ENCODE measurements at places on chromosomes 13 and 19.

DNA sequence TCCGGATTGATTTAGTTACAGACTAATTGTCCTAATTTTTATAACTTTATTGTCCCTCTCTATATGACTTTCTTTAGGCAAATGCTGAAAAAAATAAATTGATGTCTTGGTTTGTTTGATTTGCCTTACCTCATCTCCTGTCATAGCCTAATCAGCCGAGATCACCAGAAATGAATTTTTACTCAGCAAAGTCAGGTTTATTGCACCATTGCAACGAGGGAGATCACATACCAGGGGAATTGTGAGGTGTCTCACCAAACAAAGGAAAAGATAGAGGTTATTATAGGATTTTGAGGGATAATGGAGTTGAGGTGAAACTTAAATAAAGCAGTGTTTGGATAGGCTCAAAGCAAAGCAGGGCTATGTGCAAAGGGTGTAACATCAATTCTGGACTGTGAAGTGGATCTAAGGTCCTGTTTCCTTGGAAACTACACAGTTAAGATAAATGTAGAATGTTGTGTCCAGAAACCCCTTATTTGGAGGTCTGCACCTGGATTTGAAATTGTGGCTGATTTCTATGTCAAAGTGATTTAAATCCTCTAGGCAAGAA, 372.6 kb downstream of the OXGR1 start:
- no peak for DNase-seq

GRCh38 chr13:113646376-113646775, 11.6 kb downstream of the ATP4B start:
- no peak for DNase-seq

DNA sequence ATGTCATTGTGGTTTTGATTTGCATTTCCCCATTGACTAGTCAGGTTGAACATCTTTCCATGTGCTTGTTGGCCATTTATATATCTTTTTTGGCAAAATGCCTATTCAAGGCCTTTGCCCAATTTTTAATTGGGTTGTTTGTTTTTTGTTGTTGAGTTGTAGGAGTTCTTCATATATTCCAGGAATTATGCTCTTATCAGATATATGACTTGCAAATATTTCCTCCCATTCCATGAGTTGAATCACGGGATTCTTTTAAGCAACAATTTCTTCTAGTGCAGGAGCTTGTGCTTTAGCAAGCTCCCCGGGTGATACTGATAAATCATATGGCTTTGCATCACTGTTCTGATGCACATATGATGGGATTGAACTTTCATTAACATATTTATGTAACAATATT, 47.0 kb upstream of the FLT1 start:
- DNase-seq, result no peak

- peak; percentile 17 for DNase-seq
Measured at GRCh38 chr19:8585894-8586750, 8.9 kb upstream of the MYO1F start.

GRCh38 chr19:54123682-54124081, 8.1 kb downstream of the PRPF31 start:
- DNase-seq, result no peak

- no peak for DNase-seq
Measured at GRCh38 chr19:6069268-6069791, 41.0 kb downstream of the RFX2 start.

GRCh38 chr19:45667620-45668341, at the start of gene GIPR:
TSS of gene GIPR (plus strand) at chr19:45668221. CDS start at chr19:45669521, 1,300 bp downstream.
- no peak for DNase-seq

- peak; percentile 40 for DNase-seq
Measured at GRCh38 chr19:47324502-47324901, 7.5 kb upstream of the C5AR2 start.

DNA sequence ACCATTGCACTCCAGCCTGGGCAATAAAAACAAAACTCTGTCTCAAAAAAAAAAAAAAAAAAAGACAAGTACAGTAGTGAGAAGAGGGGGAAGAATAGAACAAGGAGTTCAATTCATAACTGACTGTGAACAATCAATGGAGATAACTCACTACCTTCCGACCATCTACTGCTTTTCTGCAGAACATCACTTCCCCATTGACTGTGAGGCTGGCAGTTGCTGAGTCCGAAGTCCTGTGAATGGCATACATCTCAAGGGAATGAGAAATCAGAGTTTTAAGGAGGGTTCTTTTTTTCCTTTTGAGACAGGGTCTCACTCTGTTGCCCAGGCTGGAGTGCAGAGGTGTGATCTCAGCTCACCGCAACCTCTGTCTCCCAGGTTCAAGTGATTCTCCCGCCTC, 11.2 kb downstream of the ZNF565 start:
- DNase-seq, result no peak

DNA sequence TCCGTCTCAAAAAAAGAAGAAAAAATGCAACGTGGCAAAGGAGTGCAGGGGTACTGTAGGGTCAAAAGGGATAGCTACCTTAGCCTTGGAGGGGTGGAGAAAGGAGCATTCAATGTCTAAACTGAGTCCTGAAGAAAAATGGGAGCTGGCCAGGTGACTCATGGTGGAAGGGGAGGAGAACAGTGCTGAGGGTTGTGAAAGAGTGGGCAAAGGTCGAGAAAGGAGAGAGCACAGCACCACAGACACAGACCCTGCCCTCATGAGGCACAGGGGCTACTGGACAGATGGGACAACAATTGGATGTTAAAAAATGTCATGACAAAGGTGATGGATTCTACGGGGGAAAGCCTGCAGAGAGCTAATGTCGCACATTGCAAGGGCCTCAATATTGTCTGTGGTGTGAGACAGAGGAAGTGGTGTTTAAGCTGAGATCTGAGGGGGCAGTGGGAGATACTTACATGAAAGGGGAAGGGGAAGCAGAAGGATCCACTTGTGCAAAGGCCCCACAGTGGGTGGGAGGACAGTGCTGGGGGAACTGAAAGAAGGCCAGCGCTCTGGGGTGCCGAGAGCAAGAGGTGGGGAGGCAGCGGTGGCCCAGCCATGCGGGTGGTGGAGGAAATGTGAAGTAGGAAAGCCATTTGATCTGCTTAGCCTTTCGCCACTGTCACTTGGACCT, 42.9 kb upstream of the URAD start:
- DNase-seq, result peak; percentile 79

GRCh38 chr19:48230555-48231129, 25.1 kb downstream of the CARD8 start:
- DNase-seq, result no peak

- no peak for DNase-seq
Measured at GRCh38 chr13:75639454-75639853, 3.3 kb downstream of the LMO7 start.

DNA sequence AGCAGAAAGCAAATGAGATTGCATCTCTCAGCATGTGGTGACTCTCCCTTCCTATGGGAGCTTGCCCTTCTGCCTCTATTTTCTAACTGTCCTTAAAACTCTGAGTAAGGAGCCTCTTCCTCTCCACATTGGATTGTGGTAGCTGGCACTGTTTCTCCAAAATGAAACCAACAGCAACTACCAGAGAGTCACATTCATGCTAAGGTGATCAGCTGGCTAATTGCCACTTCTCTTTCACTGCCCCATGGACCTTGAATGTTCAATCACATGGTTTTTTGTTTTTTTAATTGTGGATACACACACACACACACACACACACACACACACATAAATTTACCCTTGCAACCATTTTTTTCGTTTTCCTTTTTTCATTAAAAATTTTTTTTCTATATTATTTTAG, 154.7 kb upstream of the TSC22D1 start:
- DNase-seq, result no peak

GRCh38 chr13:37198629-37199028, 93.2 kb upstream of the CSNK1A1L start:
- no peak for DNase-seq

- DNase-seq, result no peak
Measured at GRCh38 chr19:6056282-6056741, 54.0 kb downstream of the RFX2 start.

- DNase-seq, result peak; percentile 32
Measured at GRCh38 chr13:102846261-102847015, 606 bp downstream of the ERCC5 start.

- no peak for DNase-seq
Measured at GRCh38 chr13:110983241-110983640, 68.4 kb upstream of the ANKRD10 start.

- no peak for DNase-seq
Measured at GRCh38 chr19:47022541-47023447, 3.2 kb downstream of the NPAS1 start.

GRCh38 chr19:20660473-20661140, 764 bp downstream of the ZNF626 start:
- DNase-seq, result no peak

DNA sequence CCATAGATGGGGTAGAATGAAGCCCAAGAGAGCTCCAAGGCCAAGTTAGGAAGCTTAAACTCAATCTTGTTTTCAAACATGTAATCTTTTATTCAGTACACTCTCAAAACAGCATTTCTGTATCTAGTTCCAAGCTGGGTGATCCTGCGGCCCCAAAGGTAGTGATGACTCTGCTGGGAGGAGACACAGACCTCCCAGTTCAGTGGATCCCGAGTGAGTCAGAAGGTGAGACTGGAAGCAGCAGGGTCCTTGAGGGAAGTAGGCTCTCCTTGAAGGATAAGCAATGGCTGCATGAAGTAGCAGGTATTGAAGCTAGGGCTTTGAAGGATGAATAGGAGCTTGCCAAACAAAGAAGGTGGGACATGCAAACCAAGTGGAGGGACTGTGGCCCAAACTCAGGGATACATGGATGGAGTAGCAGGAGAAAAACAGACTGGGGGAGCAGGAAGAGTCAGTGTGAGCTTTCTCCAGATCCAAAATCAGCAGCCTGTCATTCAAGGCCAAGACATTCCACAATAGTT, 9.6 kb downstream of the TINCR start:
- no peak for DNase-seq

GRCh38 chr13:92307752-92308151, 909.3 kb downstream of the GPC5 start:
- no peak for DNase-seq
